Activated gamma-delta T cell treated with anti-CD3 and anti-CD28 coated beads, Interleukin-2, amount 50 U/mL, for 16 hours (primary cell): ENCODE measurements at places on chromosomes 11 and 22.

DNA sequence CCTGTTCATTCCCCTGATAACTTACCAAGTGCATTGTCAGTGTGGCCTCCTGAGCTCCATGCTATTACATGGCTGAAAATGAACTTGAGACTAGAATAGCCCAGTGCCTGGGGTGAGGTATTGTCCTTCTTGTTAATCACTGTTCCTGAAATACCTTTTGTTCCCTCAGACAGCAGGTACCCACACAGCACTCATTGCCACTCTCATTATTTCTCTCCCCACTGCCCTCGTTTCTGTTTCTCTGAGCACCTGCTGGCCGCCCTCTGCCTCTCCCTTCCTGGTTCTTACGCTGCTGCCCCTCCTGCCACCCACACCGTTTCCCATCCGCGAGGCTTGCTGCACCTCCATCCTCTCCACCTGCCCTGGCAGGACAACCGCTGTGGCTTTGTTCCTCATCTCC is 36.9 kb upstream of the RAB1B start:
- no peak for DNase-seq

DNA sequence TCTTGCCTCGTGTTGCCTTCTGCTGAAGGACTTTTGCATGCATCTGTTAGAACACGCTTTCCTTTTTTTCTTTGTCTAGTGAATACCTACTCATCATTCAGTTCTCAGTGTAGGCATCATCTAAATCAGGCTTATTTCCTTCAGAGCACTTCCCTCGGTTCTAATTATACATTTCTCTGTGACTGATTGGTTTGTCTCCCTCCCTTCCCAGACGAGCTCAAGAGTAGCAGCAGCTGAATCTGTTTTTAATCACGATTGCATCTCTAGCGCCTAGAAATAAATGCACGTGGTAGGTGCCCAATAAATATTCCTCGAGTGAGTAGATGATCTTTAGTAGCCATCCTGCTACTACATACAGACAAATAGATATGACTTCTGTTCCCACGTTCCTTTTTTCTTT is 6.3 kb downstream of the CEP164 start:
- DNase-seq: no peak

DNA sequence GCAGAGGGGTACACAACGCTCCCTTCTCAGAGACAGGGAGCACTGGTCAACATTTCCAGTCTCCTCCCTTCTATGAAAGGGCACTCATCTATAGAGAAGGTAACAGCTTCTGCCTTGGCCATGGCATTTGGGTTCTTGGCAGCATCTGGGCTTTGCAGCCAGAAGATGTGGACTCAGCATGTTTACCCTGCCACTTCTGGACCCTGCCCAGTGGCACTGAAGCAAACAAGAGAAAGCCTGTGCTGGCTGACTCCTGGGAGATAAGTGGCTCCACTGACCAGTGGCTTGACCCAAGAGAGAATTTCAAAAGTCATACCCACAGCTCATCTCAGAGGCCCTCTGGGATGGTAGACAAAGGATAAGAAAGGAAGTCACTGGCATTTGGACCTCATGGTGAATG is 8.0 kb downstream of the CSNK2A3 start:
- DNase-seq: no peak

DNA sequence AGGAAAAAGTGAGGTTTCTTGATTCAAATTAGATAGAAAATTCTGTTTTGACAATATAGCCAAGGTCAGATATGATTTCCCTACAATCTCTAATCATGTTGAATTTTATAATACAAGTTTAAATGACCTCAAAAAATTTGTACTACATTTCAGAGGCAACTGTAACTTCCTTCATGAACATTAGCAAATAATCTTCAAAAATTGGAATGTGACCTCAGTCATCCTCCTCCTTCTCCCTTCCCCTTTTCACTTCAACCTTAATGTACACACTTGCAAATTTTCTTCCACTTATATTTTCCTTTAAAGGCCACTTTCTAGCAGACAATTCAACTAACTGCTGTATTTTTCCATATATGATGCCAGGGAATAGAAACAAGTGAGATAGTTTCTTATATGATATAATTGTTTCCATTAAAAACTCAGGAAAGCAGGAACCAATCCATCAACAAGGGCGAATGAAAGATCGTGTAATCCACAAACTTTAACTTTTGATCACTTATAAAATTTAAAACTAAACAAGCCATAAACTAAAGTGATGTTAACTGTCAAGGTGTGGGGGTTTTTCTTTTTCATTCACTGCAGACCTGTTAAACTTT is 60.3 kb downstream of the MAML2 start:
- DNase-seq: no peak

- no peak for DNase-seq
Measured at GRCh38 chr22:31451709-31452571, 37.7 kb downstream of the EIF4ENIF1 start.

GRCh38 chr22:23591201-23591791 is 11.2 kb upstream of the IGLL1 start:
- peak; percentile 27 for DNase-seq

- DNase-seq: peak; percentile 73
Measured at GRCh38 chr22:31346255-31346732, at the start of gene PATZ1. PATZ1 (minus strand) TSS chr22:31346346; CDS start chr22:31345602, 744 bp downstream.

DNA sequence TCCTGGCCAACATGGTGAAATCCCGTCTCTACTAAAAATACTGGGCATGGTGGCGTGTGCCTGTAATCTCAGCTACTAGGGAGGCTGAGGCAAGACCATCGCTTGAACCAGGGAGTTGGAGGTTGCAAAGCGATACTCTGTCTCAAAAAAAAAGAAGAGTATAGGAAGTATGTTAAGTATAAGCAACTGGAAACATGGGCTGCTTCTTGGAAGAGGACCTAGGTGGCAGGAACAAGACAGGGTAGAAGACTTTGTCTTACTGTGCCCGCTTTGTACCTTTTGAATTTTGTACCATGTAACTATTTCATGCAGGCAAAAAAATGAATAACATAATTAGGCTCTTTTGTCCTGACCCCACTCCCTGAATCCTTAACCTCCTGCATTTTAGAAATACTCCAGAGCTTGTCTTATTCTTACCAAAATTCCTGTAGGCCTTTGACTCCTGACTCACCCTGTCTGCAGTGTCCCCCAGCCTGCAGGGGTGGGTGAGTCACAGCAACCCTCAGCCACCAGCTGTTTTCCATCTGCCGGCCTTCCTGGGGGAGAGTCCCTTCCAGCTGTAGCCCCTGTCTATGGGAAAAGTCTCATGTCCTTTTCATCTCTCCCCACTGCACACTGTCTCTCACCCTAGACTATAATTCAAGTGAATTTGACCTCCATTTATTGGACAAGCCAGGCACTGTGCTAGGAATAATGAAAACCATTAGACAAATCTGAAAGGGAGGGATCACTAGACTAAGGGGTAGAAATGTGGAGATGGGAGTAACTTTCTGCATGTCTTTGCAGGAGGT is 41.8 kb downstream of the TXN2 start:
- no peak for DNase-seq
